ENCODE measurements at places on chromosomes 3 and 15.

DNA sequence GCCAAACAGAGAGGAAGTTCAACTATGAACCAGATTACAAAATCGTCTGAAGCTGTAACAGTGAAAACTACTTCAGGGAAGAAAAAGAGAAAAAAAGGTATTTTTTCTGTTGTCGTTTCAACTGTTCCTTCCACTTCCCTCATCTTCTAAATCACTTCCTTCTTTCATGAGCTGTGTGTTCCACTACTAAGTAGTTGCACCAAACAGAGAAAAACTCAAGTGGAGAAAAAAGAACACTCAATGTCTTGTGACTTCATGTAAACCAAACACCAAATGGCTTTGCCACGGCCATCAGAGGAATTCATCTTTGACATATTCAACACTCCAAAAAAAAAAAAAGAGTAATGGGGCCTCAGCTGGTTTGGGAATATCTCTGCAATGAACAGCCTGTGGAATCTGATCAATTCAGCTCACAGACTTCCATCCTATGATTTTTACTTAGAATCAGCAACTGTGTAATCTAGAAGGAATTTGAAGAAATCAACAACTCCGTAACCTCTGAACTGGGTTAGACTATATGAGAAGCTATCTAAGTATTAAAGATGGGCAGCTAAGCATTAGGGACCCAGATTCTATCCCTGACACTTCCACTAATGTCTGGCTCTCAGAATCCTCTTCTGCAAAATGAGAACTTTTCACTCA is 47.5 kb upstream of the RNF7 start:
- DNase-seq, result no peak

GRCh38 chr15:32957219-32957618 is 237.3 kb downstream of the FMN1 start:
- DNase-seq, result no peak

- DNase-seq, result no peak
These were observed 34.8 kb upstream of the DCP1A start for GRCh38 chr3:53382106-53382505.

DNA sequence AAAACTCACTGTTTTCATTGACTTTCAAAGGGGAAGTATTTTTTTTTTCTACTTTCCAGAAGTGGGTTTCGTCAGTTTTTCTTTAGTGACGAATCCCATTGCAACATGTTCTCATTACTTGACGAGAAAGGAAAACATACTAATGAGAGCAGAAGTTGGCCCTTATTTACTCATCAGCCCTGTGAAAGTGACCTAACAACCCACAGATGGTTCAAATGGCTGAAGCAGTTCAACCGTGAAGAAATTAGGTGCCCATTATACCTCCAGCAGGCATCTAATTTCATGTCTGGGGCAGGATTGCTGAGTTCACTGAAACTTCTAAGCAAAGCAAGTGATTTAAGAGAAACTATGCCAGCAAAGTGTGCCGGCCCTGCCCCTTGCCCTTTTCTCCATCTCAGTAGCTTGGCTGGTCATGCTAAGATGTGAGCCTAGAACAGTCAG is 9.0 kb downstream of the AQP9 start:
- DNase-seq, result no peak

- DNase-seq, result no peak
These were observed 193.4 kb upstream of the SEMA6D start for GRCh38 chr15:47523681-47524475.

DNA sequence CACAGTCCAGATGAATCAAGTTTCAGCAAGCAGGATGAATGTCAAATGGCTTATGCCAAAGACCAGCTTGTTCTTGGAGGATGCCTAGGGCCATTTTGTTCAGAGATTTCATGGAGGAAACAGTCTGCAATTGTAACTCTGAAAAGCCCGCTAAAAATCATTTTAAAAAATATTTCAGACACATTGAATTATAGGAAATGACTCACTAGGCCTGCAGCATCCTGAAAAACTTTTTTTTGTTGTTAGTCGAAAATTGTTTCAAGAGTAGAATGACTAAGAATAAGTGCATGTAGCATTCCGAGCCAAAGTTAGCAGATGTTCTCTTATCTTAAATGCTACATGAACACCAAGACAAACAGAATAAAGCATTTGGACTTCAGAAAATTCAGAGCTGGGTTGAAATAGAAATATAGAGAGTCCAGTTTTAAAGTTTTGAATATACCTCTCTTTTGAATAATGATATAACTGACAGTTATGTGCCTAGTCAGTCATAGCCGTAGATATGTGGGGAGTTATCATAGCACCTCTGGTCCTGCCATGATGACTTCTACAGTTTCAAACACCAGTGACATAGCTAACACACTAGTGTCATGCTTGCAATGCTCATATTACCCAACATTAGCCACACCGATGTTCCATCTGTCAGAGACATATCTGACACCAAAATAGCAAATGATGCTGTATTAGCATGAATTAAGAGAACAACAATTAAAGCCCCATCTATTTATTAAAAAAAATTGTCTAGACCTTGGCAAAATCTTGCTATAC is 1462.8 kb upstream of the GBE1 start:
- DNase-seq, result no peak

- DNase-seq, result no peak
These were observed 2.1 kb downstream of the SH3GL3 start for GRCh38 chr15:83449250-83449671.

DNA sequence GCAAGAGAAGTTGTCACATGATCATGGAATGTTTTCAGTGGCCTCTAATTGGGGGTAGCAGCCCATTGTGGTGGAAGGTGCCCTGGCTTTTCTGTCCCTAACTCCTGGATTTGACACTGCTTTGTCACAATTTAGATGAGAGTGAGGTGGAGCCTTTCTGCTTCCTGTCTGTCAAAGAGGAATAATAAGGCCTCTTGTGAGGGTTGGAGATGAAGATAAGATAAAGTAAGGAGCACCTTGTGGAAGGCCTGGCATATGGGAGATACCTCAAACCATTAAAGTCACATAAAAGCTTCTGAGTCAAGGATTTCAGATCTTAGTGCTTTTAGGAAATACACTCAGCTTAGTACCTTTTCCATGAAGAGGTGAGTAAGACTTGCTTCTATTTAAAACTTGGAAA is 172.6 kb upstream of the FAM3D start:
- DNase-seq, result no peak

GRCh38 chr3:3665546-3665945 is 133.7 kb upstream of the LRRN1 start:
- no peak for DNase-seq

DNA sequence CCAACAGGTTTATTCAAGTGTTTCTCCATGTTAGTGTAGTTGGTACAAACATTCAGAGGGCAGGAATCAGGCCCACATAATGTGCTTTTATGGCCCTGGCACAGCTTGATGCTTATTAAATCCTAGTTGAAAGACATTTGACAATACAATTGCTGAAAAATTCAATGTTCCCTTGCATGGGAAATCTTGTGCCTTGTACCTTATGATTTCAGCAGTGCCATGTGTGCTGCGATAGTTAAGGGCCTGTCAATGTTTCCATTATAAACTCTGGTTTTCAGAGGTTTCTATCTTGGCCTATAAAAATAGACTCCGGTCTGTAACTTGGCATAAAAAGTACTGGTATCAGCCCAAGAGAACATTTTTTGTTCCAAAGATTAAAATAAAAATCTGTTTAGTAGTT is 207.2 kb downstream of the TBC1D5 start:
- DNase-seq, result no peak

GRCh38 chr3:12489832-12490231 is 5.6 kb downstream of the TSEN2 start:
- DNase-seq, result no peak

DNA sequence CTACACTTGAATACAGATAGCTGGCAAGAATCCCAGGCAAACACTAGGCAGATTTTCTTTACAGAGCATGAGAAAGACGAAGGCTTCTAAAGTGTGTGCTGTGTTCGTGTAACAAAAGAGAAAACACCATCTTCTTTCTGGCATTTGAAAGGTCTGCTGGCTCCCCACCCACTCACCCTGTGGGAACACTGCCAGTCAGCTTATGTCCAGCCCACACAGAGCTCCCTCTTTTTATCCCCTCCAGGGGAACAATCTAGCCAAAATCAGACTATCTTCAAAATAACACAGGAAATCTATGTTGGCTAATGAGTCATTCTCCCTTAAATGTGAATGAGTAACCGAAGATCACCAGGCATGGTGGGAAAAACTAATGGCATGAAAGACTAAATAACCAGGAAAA is 45.6 kb upstream of the PAQR5 start:
- DNase-seq, result no peak

GRCh38 chr15:73584699-73585420 is 48.3 kb downstream of the NPTN start:
- no peak for DNase-seq

- no peak for DNase-seq
These were observed 975.1 kb downstream of the NSUN3 start for GRCh38 chr3:95037927-95038326.
